Head of caudate nucleus (tissue), 42 donors: ENCODE measurements at places on chromosomes 12 and 14.

DNA sequence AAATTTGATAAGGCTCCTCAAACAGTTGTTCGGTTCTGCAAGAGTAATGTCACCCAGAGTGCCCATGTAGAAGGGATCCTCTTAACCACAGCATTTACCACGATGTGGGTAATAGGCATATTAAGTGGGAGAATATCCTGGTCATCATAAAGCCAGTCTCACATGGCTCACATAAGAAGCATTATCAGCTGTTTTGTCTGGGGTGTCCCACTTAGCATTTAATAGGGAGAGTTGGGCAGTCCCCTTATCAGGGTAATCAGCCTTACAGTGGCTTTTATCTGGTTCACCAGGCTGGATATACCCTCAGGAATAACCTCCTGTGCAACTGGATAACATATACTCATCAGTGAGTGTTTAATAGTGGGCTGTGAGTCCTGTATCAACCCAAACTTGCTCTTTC, 12.9 kb upstream of the TMEM263 start:
- DNase-seq: no peak

DNA sequence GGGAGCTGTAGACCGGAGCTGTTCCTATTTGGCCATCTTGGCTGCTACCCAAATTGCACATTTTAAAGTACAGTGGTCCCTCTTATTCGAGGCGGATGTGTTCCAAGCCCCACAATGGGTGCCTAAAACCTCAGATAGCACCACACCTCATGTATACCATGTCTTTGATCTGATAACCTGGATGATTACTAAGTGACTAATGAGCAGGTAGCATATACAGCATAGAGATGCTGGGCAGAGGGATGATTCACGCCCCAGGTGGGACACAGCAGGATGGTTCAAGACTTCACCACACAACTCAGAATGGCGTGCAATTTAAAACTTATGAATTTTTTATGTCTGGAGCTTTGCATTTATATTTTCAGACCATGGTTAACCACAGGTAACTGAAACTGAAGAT, 255.0 kb downstream of the AKAP6 start:
- no peak for DNase-seq

DNA sequence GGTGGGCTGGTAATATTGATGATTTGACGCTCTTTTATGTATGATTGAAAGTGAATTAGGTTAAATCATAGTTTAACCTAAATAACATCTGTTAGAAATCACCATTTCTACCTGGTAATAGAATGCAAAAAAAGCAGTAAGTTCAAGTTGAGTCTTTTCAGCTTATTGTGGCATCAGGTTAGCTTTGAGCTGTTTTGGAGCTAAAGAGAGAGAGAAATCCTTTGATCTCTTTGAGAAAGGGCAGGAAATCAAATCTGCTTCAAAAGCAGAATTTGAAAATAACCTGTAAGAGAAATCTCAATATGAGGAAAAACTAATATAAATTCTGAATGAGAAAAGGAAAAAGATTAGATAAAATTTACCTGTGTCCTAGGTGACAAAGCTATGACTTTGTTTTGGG, 62.2 kb downstream of the CKB start:
- no peak for DNase-seq

GRCh38 chr12:123126294-123127181, 24.4 kb downstream of the PITPNM2 start:
- DNase-seq: no peak

- DNase-seq: no peak
Observed at GRCh38 chr12:82857911-82858533, 171.3 kb downstream of the TMTC2 start.

DNA sequence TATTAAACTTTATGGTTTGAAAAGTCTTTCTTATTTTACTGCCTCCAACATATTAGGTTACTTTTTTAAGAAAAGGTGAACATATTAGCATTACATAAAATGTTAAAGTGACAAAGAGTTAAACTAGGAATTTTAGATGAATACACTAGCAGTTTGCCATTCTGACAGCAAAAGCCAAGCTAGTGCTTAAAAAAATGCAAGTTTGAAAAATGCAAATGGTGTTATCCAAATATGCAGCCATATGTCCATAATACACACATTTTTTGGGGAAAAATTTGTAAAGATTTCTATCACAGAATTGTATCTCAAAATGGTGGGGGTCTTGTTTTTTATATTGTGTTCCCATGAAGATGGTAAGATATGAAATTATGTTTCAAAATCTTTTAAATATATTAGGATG, 466.1 kb downstream of the FOXG1 start:
- no peak for DNase-seq

DNA sequence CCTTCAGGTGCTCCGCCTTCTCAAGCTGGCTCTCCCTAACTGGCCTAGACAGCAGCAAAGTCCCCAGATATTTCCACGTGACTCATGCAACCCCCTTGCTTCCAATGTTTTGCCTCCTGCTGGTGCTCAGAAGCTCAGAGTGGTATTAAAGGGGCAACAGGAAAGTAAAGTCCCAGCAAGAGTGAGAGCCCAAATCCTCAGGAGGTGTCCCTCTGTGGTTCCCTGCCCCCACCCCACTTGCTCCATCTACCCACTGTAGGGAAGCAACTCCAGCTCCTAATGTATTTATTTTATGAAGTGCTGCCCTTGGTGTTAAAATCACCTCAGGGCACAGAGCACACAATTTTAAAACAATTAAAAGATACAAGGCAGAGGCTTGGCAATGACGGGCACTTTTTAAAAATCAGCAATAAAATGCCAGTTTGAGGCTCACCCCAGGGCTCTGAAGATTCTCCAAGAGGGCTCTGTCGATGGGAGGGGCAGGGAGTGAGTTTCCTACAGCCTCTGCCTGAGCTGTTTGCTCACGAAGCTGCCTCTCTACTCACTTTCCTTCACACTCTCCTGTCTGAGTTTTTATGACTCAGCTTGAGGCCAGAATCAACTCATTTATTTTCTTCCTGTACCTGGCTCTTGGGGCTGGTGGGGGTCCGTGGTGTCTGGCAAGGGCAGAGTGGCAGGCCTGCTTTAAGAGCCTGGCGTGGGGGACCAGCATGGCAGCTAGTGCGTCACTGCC, 81.9 kb upstream of the MAX start:
- DNase-seq: no peak

DNA sequence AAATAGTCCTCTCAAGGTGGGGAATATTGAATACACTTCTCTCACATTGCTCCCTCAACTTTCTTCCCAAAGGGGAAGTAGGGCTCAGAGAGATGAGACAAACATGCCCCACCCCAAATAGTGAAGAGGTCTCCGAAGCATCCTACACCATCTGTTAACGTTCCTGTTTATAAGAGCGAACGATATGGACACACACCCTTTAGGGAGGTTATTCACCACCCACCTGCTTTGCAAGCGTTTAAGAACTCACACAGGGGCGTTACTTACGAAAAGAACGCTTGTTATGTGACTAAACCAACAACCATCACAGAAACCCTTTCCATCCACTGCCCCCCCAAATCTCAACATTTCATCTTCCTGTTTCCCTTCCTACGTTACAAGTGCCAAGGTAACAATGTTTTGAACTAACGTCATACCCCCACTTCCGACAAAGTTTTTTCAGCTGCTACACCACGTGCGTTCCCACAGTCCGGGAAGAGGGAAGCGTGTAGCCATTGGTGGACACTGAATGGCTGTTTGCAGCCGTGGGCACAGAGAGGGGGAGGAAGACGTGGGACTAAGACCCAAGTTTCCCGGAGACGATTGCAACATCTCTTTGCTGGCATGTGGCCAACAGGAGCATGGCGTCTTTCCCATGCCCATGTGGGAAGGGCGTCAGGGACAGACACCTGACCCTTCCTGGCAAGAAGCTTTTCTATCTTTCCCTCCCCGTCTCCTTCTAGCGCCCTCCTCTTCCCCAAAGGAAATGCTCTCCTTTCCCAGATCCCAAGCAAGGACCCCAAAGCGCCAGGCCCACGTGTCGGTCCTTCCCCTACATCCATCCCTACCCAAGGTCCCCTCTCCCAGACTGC, 1.2 kb downstream of the YBX3 start:
- peak; percentile 84 for DNase-seq

- DNase-seq: peak; percentile 3
Observed at GRCh38 chr12:13374793-13375192, 178.3 kb downstream of the EMP1 start.

DNA sequence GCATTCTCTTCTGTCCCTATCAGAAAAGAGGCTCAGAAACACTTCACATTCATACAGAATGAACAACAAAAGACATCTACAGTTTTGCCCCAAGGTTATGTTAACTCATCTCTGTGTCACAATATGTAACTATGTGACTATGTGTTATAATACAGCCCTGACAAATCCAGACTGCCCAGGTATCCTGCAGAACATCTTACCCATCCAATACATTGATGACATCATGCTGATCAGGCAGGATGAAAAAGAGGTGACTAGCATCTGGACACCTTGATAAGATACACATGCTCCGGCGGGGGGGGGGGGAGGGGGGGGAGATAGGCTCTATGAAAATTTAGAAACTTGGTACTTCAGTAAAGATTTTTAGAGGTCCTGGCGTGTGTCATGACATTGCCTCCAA, 8.3 kb upstream of the GNS start:
- DNase-seq: no peak

- no peak for DNase-seq
Observed at GRCh38 chr12:13937735-13938134, 43.7 kb downstream of the GRIN2B start.

GRCh38 chr12:570921-571794, 92.1 kb downstream of the NINJ2 start:
- no peak for DNase-seq
